ENCODE measurements at places on chromosomes 4 and X. TPM values are rescaled to one million over a fixed set of nuclear protein-coding genes. Genes with fewer than 3 reads are reported as not detected.
A peak's percentile ranks its signal among the peaks of the same experiment; 100 is the strongest.

Gene TDO2
- 2.4 TPM for total RNA-seq

Gene TSPAN7
- 27.3 TPM for total RNA-seq

Gene BCORL1
- total RNA-seq, result 12.4 TPM

Gene CXorf49
- total RNA-seq, result not detected

Gene DNAAF6
- total RNA-seq, result not detected

Gene POU3F4
- total RNA-seq, result 0.52 TPM

DNA sequence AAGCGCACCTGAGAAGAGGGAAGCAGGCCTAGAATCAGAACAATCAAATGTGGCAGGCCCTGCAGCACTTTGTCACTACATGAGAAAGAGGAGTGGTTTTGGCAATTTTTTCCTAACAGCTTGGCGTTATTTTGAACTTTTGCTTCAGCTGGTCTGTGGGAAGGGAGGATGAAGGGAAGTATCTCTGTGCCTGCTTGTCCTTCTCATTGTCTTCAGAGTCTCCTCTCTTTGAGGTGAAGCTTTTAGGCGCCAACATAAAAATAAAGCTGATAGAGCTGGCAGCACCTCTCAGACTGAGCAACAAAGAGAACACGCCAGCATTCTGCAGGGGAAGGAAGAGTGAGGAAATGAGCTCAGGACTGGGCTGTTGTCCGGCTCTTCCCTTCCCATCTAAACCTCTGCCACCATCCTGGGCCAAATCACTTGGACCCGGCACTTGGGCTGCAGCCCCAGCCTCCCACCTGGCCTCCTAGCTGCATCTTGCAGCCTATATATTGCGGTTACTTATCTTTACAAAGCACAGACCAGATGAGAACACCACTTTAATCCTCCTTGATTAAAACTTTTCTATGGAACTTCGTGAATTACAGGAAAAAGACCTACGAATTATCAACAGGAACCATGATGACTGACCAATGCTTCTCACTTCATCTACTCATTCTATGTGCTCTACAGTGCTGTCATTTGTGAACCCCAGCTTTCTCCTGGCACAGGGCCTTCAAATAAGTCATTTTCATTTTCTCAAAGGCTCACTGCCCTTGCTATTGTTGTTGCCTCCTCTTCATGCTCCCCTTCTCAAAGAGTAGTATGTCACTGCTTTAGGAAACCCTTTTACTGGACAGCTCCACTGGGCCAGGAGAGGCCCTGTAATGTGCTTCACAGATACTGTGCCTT lies 476.4 kb upstream of the HS3ST1 start:
- DNase-seq, result no peak

DNA sequence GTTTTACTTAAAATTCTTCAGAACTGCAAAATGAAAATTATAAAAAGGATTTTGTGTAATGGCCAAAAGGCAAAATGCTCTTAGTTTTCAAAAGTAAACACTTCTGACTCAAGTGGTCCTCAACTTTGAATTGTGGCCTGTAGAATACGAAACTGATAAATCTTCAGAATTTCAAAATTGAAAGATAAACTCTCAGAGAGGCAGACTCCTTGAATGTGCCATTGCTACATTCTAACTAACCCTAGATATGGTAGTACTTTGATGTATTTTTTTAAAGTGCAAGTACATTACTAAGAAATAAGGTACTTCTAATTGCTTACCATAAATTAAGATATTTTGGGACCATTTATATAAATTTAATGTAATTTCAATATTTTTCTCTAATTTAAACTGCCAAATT lies 44.4 kb downstream of the TNIP3 start:
- DNase-seq, result no peak

GRCh38 chrX:17767734-17768133 lies 30.4 kb downstream of the SCML1 start:
- DNase-seq, result no peak

DNA sequence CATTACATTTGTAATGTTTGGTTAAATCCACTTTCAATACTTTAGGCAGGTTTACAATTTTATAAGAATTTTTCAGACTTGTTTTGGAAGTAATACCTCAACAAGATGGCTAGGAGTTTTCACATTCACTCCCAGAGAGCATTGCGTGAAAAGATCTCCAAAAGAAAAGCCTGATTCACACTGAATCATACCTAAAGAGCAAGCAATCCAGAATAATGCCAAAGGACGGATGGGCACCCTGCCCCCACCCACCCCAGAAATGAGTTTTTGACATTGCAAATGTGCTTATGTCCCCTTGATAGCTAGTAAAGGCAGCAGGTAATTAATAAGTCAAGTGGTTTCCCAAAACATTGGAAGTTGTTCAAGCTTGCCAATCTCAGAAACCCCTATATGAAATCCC lies 557.7 kb upstream of the TENM3 start:
- no peak for DNase-seq

GRCh38 chrX:78333521-78333920 lies 6.1 kb upstream of the CYSLTR1 start:
- DNase-seq, result no peak

DNA sequence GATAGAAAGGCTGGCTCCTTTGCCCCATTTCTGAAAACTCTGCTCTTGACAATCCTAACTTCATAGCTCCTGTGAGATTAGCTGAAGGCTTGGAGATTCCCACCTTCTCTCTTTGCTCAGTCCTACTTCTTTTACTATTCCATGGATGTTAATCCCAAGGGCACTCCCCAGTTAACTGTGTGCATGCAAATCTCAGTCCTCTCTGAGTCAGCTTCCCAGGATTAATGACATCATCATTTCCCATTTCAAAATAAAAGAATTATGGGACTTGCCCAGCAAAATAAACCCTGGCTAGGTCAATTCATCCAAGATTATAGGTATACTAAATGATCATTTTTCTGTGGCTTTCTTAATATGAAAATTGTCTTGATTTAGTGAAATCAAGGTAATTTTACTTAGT lies 328.6 kb upstream of the NR3C2 start:
- DNase-seq, result no peak

GRCh38 chr4:37737466-37737865 lies 51.3 kb upstream of the RELL1 start:
- no peak for DNase-seq

DNA sequence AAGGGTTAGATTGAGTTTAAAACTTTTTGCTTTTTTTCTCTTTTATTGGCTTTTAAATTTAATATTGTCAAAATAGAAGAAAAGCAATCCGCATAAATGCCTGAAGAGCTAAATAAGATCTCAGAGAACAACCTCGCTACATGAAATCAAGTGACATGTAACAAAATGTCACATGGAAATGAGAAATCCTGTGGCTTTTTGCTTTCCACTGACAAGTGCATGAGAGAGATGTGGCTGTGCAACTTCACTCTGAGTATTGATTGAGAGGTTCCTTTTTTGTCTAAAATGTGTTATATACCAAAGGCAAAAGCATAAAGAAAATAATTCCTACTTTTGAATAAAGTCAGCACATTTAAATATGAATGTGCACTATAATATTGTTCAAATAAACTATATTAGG lies 263.5 kb downstream of the MAPK10 start:
- DNase-seq, result no peak

GRCh38 chrX:110403441-110404238 lies 45.0 kb downstream of the RTL9 start:
- DNase-seq, result no peak

- no peak for DNase-seq
These were observed 19.3 kb upstream of the TLR8 start for GRCh38 chrX:12887141-12887540.

DNA sequence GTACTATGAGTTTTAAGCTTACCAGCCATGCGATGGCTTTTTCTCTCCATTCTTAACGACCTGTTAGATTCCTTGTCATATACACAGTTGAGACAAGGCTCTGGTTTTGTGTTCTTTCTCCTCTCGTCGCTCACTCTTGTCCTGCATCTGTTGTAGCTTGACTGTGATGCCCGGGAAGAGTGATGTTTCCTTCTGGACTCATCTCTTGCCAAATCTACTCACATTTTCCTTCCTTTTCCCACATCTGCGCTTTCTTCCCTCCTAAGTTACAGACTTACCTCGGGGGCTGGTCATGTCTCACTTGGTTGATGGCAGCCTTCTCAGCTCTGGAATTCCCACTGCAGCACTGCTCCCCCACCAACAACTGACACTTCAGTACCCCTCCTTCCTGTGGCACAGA lies 4.8 kb upstream of the MAP7D3 start:
- no peak for DNase-seq

DNA sequence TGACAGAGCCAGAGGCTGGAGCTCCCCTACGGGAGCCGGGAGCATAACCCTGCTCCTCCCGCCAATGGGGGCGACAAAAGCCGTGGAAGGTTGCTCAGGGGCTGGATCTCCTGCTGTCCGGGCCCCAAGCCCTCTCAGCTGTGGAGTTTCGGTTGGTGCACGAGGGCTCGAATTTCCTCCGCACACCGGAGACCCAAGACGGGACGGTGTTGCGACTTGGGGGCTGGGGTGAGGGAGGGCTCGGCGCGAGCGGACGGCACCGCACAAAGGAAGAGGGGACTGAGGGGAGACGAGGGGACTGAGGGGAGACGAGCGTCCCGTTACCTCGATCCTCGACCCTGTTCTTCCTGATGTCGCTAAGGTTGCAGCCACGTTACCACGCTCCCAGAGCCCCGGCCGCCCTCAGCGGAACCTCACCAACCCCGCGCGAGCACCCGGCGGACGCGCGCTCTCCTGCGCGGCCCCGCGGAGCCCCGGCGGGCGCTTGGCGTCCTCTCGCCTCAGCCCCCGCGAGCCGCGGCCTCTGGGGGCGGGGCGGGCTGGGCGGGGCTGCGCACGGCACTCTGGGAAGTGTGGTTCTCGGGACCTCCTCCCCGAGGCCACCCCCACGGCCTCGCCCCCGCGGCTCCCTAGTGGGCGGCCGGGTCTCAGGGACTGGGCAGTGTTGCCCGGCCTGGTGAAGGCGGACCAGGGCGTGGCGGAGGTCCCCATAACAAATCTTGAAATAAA lies at the start of gene KLHL8:
Gene KLHL8 (minus strand): TSS at position 525 of the 729 bp plus-strand sequence. CDS start 25,079 bp downstream, outside the sequence.
- peak; percentile 82 for DNase-seq

- DNase-seq, result no peak
These were observed 70.4 kb upstream of the NMU start for GRCh38 chr4:55706541-55706940.

- peak; percentile 63 for DNase-seq
These were observed at the start of gene SCD5 for GRCh38 chr4:82798168-82799005. Gene SCD5, minus strand, starts transcription at chr4:82798796. Its CDS starts 259 bp downstream, at chr4:82798537.

DNA sequence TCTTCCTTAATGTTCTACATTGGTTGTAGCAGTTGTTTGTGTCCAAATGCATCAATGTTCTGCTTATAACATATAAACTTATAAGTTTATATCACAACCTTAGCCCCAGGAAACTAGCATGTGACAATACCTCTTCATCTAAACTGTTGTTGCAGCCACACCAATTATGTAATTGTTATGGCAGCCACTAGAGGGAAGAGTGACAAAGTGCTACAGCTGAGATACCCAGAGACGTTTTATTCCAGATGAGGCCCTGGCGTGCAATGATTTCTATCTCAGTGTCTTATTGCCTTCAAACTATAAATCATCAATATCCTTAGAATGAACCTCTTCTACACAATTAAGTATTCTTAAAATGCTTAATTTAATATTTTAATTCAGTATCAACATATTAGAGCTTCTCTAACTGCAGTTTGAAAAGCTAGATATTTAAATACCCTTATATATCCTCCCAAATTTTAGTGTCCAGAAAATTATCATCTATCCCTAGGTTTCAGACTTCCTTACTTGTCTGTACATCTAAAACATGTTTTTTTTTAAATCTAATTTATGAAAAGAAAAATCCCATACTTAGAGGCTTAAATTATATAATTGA lies 171.6 kb downstream of the PCDH10 start:
- no peak for DNase-seq

GRCh38 chr4:26213317-26213716 lies 107.5 kb upstream of the RBPJ start:
- DNase-seq, result no peak

DNA sequence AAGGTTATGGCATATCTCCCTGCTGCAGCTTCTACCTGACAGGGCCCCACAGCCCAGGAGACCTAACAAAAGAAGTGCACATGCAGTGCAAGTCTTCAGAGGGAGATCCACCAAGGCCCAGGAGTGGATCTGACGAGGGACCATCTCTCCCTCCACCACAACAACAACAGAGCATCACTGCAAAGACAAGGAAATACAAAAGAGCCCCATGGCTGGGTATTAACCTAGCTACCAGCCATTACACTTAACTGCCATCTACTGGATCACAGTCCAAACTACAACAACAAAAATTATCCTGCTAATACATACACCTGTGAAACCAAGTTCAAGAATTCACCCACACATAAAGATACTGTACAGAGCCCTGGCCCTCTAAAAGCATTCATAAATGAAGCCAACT lies 280.2 kb upstream of the SLC7A11 start:
- no peak for DNase-seq

DNA sequence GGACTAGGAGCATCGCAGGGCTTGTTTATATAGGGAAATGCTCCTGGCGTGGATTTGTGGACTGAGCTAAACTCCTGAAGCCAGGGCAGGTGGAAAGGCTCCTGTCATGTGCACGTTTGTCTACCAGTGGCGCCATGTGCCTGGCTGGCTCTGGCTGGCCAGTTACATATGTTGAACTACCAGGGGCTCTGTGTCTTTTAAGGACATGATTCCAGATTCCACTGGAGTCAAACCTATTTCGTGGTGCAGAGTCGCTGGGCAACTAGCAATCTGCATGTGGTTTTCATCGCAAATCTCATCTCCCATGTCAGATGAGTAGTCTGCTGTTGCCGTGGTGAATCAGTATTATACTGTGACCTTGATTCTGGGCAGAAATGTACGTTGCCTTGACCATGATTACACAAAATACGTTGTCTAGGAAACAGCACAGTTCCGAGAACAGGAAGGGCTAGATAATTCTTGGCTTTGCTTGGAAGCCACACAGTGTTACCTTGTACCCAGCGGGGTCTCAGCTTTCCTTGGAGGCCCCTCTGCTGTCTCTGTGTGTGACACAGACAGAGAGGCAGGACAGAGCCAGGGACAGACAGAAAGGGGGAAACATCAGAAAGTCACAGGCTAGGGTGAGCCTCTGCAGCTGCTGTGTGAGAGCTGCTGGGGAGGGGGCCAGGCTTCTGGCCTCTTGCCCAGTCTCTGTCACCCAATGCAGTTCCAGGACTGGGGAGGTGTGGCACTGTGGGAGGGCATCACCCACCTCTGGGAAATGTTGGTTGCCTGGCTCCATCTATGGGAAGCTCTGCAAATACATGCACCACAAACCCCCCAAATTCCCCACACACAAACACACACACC lies 19.2 kb downstream of the PNMA6E start:
- DNase-seq, result no peak

GRCh38 chr4:15674926-15675325 lies 6.7 kb upstream of the FAM200B start:
- DNase-seq, result no peak

DNA sequence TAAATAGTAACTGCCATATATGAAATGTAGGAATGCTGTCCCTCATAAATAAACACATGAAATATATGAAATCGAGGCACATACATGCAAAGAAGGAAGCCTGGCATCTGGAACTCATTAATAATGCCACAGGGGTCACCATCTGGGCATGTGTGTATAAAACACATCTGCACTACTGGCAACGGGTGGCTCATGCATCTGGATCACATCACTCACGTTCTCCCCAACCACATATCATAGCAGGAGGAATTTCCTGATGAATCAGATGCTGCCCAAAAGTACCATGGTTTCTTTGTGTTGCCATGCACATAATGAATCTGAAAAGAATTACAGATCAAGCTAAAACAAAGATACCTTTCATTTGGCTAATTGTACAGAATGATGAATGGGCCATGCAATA lies 28.6 kb downstream of the RNF175 start:
- DNase-seq, result no peak

Measured in mucosa of gallbladder (tissue), 1 donor.